Ureter (tissue), 1 donor: ENCODE measurements at places on chromosomes 11 and 22.

DNA sequence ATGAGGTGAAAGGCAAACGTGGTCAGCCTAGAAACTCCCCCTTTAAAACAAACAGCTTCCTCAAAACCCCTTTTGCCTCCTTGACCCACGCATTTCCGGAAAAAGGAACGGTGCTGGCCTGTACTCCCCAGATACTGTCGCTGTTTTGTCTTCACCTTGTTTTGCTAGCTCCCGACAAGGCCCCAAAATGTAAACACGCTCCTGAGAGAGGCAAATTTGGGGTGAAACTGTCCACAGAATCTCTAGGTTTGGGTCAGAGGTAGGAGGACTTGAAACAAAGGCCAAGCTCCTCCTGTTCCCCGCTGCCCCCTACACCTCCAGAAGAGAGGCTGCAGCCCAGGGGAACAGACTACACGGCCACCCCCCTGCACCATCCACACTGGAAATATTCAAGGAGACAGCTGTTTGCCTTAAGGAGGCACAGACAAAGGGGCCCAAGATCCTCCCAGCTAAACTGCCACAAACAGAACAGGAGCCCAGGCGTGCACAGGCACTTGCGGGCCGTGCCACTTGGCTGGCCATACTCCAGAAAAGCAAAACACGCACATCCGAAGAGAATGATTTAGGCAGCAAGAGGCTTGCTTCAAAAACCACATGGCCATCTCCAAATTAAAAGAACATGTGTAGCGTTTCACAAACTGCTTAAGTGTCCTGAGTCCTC is 160.5 kb upstream of the GRK3 start:
- DNase-seq = no peak

- DNase-seq = no peak
These were observed 191 bp upstream of the DEAF1 start for GRCh38 chr11:695288-695537.

GRCh38 chr11:67274768-67275605 is 8.7 kb downstream of the GRK2 start:
- no peak for DNase-seq

GRCh38 chr22:32127904-32128303 is 31.2 kb downstream of the C22orf42 start:
- DNase-seq = no peak

DNA sequence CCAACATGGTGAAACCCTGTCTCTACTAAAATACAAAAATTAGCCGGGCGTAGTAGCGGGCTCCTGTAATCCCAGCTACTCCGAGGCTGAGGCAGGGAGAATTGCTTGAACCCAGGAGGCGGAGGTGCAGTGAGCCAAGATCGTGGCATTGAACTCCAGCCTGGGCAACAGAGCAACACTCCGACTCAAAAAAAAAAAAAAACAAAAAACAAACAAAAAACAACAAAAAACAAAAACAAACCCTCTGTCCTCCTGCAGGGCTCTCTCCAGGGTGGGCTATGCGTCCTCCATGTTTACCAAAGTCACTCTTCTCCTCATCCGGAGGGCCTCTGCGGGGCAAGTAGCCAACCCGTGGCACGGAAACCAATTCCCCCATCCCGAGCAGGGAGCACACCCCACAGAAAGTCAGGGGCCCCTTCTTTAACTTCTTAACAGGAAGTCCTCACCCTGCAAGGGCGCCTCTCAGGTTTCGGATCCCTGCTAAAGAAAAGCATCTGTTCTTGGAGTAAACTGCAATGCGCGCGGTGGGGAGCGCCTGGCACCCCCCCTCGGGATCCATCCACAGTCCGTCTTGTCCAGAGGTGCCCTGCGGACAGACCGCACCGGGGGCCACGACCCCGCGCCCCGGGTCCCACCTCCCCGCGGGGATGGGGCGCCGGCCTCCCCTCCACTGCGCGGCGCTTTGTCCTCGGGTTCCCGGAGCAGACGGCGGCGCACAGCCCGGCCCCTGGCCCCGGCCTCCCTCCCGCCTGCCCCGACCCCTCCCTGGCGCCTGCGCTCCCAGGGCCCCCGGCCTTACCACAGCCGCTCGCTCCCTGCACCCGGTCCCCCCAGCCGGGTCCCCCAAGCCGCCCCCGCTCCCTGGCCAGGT is 712 bp downstream of the CERK start:
- DNase-seq = no peak

DNA sequence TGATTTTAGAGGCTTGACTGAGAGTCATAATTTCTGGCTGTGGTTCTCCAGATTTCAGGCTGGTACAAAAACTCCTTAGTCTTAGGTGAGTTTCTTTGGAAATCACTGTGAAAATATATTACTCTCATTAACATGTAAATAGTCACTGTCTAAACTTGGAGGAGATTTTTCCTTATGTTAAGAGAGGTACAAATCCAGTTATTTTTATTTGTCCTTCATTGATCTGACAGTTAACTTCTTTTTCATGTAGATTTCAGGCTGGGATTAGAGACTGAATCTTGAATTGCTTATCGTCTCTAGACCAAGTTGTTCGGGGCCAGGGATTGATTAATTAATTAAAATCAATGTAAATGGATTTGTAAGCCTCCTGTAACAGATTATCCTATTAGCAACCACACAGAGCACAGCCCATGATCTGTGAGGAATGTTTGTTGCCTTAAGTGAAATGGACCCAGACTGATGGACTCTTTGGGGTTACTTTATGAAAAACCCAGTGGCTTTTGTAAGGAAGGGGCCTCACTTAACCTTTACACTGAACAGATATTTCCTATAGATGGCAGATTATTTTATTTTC is 21.1 kb downstream of the TEAD1 start:
- no peak for DNase-seq

DNA sequence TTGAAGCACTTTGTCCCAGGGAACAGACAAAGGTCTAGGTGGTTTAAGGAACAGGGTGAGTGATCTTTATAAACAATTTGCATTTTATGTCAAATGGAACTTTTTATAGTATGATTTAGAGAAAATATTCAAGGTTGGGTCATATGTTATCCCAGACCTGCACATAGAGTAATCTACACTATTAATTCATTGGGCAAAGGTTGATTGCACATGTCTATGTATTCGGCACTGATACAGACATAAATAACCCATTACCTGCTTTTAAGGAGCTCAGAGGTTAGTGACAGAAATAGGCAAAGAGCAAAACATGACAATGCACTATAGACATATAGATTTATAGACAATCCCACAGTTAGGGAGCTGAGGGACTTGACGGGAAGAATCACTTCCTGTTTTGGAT is 141.5 kb upstream of the UBASH3B start:
- DNase-seq = no peak

- no peak for DNase-seq
These were observed 12.3 kb downstream of the CD44 start for GRCh38 chr11:35151241-35151640.

GRCh38 chr11:61268588-61269250 is 26.4 kb downstream of the VWCE start:
- no peak for DNase-seq
